ENCODE measurements at places on chromosomes 2 and 18. TPM values are rescaled to one million over a fixed set of nuclear protein-coding genes. Genes with fewer than 3 reads are reported as not detected.

Gene RGPD6
- 22.6 TPM for total RNA-seq

DNA sequence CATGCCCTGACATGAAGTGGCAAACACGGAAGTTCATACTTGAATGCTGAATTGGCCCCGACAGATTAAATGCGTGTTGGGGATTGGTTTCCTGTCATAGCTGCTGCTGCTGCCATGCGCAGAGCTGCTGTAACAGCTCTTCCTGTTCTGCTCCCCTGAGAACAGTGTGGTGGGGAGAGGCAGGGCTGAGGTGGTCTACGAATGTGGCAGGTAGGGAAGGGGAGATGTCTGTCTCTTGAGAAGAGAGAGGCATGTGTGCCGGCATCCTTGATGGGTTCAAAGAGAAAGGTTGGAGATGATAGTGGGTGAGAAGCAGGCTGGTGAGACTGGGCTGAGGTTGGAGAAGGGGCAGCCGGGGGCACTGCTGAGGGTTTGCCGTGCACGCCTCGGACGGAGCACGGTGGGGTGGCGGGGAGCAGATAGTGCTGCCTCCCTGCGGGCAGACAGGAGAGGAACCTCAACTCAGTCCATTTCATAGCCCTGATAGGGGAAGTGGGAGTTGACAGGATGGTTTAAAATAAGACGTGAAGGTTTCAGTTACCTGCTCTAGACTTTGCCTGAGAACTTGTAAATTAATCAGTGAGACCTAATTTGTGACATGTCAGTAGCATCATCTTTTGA lies 46.1 kb downstream of the TMEM185B start:
- H3K4me1 ChIP-seq: no peaks in the 10 kb centered on the region
- H3K36me3 ChIP-seq: no peaks in the 10 kb centered on the region
- no peak for DNase-seq
- H3K4me3 ChIP-seq: no peak overlapping the region
- H3K27me3 ChIP-seq: no peaks in the 10 kb centered on the region

Gene SPAG16
- 36.0 TPM for total RNA-seq

Gene MREG
- 3.5 TPM for total RNA-seq

Gene KCNK3
- total RNA-seq: 0.26 TPM

GRCh38 chr18:32042337-32042736 lies 23.7 kb downstream of the RNF125 start:
- DNase-seq: no peak
- no peak overlapping the region for H3K27ac ChIP-seq
- no peak overlapping the region for H3K4me3 ChIP-seq
- no peaks in the 10 kb centered on the region for H3K4me1 ChIP-seq
- no peaks in the 10 kb centered on the region for H3K36me3 ChIP-seq

Gene KCTD1
- total RNA-seq: 7.4 TPM
